ENCODE measurements at places on chromosomes 12 and 14. TPM values are rescaled to one million over a fixed set of nuclear protein-coding genes. Genes with fewer than 3 reads are reported as not detected.

RHOJ gene
- 15.7 TPM for total RNA-seq

DPF3 gene
- 1.3 TPM for total RNA-seq

APEX1 gene
- total RNA-seq: 299 TPM

KRT78 gene
- not detected for total RNA-seq

ABCD2 gene
- 0.34 TPM for total RNA-seq

DNA sequence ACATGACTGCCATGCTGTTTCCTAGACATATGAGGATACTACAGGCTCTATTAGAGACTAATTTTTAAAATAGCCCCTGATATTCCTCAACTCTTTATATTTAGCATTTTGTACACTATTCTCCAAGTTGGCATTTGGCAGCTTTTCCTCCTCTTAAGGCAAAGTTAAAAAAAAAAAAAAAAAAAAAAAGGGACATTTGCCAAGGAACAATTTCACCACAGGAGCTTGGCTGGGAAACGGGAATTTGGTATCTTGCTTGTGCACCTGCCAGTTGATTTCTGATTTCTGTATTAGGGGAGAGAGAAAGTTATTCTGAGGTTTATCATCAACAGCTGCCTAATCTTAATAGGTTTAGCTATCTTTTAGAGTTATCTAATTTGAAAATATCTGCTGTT lies 87.2 kb downstream of the CAND1 start:
- no peak overlapping the region for H3K4me3 ChIP-seq
- no peaks in the 10 kb centered on the region for H3K27me3 ChIP-seq
- no peak for DNase-seq
- H3K36me3 ChIP-seq: peaks cover 3% of the 10 kb centered on the region
- H3K4me1 ChIP-seq: peaks cover 44% of the 10 kb centered on the region

DNA sequence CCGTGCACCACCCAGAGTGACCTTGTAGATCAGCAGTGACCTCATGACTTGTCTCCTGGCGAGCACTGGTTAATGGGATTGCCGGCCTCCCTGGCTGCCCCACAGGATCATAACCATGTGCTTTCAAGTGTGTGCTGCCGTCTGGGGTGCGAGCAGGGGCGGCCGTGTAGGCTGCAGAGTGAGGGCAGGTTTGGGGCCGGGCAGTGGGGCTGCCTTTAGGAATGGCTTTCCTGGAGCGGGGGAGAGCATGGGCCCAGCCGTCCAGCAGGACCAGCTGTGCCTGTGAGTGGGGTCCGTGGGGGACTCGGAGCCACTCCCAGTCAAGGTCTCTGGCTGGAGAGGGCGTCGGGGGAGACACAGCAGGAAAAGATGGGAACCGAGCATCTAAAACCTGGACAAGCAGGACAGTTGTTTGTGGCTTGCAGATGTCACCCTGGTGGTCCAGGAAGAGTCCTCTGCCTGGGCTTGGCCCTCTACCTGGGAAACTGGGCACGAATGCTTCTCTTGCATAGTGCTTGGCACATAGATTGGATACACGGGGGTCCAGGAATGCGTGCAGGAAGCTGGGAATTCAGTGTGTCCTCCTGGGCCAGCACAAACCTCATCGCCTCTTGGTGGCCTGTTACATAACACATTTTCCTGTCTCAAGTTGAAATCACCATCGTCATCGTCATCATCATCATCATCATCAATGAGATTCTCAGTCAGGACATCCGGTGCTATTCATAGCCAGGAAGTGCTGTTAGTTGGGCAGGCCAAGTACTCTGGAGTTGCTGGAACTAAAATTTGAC lies 96.0 kb downstream of the ADGRD1 start:
- H3K4me3 ChIP-seq: no peak overlapping the region
- H3K27ac ChIP-seq: no peak overlapping the region
- no peaks in the 10 kb centered on the region for H3K36me3 ChIP-seq
- no peak for DNase-seq
- H3K4me1 ChIP-seq: no peaks in the 10 kb centered on the region
- H3K27me3 ChIP-seq: peaks cover 12% of the 10 kb centered on the region

- no peak overlapping the region for H3K4me3 ChIP-seq
- no peak for DNase-seq
- H3K27me3 ChIP-seq: no peaks in the 10 kb centered on the region
- H3K4me1 ChIP-seq: peaks cover 2% of the 10 kb centered on the region
These were observed 32.8 kb downstream of the YEATS4 start for GRCh38 chr12:69392179-69392928.

DNA sequence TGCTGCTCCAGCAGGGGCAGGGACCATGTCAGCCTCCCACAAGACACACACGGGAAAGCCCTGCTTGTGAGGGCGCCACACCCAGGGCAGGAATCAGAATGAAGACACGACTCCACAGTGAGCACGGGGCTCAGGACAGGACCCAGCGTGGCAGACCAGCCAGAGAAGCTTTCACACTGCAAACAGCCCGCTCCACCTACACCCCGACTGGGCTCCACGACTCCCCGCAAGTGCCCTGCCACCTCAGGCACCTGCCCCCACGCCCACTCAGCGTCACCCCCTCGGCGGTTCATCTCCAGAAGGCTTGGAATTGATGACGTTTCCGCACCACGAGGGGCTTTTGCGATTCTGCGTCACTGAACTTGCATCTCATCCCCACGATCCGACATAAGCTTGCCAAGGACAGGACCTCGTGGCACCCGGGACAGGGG lies 91.1 kb downstream of the FBXL14 start:
- H3K4me1 ChIP-seq: peaks cover 8% of the 10 kb centered on the region
- H3K36me3 ChIP-seq: no peaks in the 10 kb centered on the region
- no peak for DNase-seq

GRCh38 chr12:45377815-45378214 lies 161.9 kb downstream of the ANO6 start:
- H3K27ac ChIP-seq: no peak overlapping the region
- no peaks in the 10 kb centered on the region for H3K27me3 ChIP-seq
- no peak overlapping the region for H3K4me3 ChIP-seq
- peaks cover 9% of the 10 kb centered on the region for H3K4me1 ChIP-seq

- no peak overlapping the region for H3K4me3 ChIP-seq
- no peaks in the 10 kb centered on the region for H3K4me1 ChIP-seq
- H3K27ac ChIP-seq: no peak overlapping the region
- DNase-seq: no peak
These were observed 34.1 kb upstream of the ABCC9 start for GRCh38 chr12:21975293-21975692.

DNA sequence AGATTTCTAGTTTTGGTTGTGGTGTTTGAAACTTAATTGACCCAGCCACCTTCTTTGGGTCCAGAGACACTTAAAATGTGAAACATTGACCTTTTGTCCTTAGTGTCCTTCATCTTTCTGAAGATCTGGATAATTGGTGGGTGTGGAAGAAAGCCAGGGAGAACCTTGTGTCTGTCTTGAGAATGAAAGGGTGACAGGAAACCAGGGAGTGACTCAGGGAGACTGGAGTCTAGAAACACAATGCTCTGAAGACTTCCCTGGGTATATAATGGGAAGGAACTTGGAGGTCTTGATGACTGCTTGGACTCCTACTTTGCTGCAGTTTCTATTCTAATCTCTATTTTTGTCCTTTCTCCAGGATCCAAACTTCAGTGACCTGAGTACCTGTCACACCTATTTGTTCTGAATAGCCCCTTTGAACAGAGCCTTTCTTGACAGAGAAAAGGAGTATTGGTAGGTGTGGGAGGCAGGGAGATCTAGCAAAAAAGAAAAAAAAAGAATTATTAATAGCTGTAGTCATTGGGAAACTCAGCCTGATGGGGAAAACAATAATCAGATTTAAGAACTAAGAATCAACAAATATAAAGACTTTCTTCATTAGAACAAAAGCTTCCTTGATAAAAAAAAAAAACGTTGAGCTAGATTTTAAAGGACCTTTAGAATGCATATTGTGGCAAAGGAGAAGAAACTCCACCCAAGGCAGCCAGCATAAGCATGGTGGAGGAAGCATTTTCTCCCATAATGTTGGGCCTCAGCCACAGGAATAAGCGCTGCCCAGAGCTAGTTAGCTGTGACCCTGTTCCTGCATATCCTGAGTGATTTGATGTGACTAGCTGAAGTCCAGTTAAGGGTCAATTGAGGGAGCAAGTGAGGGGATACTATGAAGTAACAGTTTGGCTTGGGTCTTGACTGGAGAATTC lies 77.9 kb upstream of the HOXC13 start:
- H3K36me3 ChIP-seq: no peaks in the 10 kb centered on the region
- H3K4me1 ChIP-seq: no peaks in the 10 kb centered on the region
- DNase-seq: no peak
- no peak overlapping the region for H3K4me3 ChIP-seq

- H3K36me3 ChIP-seq: no peaks in the 10 kb centered on the region
- H3K4me3 ChIP-seq: no peak overlapping the region
- H3K4me1 ChIP-seq: peaks cover 16% of the 10 kb centered on the region
- H3K27ac ChIP-seq: peak overlapping the region; percentile 67
These were observed 86.4 kb downstream of the EML1 start for GRCh38 chr14:99879401-99880295.

GRCh38 chr14:61184112-61184511 lies 97.0 kb downstream of the TMEM30B start:
- DNase-seq: no peak
- peaks cover 20% of the 10 kb centered on the region for H3K4me1 ChIP-seq
- peaks cover under 1% of the 10 kb centered on the region for H3K27me3 ChIP-seq
- no peak overlapping the region for H3K27ac ChIP-seq
- no peak overlapping the region for H3K4me3 ChIP-seq

GRCh38 chr14:62706217-62706616 lies 339.0 kb downstream of the KCNH5 start:
- no peak for DNase-seq
- no peak overlapping the region for H3K27ac ChIP-seq
- no peaks in the 10 kb centered on the region for H3K36me3 ChIP-seq
- H3K27me3 ChIP-seq: no peaks in the 10 kb centered on the region
- no peak overlapping the region for H3K4me3 ChIP-seq

DNA sequence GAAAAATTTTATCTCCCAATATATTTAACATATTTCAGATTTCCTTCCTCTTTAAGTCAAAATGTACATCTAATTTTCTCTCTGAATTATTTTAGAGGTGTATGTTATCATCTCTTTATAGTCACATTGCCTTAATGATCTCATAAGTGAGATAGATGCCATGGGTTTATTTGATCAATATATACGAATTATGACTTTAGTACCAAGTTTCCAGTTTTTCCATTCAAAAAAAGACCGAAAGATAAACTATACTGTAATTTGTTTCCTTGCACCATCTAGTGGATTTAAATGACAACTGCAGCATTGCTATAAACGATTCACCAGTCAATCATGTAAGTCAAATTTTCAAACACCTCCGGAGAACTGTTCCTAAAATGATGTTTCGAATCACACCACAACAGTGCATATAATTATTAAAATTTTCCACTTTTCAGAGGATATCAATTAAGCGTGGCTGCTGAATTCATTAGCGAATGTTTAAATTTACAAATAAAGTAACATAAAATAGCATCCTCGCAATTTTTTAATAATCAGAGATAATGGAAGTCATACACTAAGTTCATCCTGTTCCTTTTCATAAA lies 419 bp upstream of the ATXN7L3B start:
- peaks cover 43% of the 10 kb centered on the region for H3K4me1 ChIP-seq
- DNase-seq: no peak
- H3K27ac ChIP-seq: peak overlapping the region; percentile 99
- H3K27me3 ChIP-seq: no peaks in the 10 kb centered on the region
- H3K36me3 ChIP-seq: peaks cover 20% of the 10 kb centered on the region

DNA sequence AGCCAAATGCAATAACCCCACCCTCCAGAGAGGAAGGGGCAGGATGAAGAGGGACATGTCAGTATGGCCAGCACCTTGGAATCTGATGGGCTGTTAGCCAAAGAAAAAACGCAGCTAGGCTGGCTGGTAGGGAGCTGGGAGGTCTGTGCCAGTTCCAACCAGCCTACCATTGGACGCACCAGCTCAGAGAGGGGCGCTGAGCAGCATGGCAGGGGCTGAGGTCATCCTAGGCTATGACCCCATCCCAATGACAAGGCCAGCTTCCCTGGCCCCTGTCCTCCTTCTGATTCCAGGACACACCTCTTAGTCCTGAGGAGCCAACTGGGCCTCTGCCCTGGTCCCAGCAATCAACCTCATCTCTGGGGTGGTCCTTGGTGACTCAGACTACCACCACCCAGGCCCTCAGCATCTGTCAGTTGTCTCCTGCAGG lies 12.2 kb downstream of the ACTN1 start:
- no peak overlapping the region for H3K27ac ChIP-seq
- no peaks in the 10 kb centered on the region for H3K36me3 ChIP-seq
- no peaks in the 10 kb centered on the region for H3K27me3 ChIP-seq
- peaks cover 77% of the 10 kb centered on the region for H3K4me1 ChIP-seq
- no peak for DNase-seq

DNA sequence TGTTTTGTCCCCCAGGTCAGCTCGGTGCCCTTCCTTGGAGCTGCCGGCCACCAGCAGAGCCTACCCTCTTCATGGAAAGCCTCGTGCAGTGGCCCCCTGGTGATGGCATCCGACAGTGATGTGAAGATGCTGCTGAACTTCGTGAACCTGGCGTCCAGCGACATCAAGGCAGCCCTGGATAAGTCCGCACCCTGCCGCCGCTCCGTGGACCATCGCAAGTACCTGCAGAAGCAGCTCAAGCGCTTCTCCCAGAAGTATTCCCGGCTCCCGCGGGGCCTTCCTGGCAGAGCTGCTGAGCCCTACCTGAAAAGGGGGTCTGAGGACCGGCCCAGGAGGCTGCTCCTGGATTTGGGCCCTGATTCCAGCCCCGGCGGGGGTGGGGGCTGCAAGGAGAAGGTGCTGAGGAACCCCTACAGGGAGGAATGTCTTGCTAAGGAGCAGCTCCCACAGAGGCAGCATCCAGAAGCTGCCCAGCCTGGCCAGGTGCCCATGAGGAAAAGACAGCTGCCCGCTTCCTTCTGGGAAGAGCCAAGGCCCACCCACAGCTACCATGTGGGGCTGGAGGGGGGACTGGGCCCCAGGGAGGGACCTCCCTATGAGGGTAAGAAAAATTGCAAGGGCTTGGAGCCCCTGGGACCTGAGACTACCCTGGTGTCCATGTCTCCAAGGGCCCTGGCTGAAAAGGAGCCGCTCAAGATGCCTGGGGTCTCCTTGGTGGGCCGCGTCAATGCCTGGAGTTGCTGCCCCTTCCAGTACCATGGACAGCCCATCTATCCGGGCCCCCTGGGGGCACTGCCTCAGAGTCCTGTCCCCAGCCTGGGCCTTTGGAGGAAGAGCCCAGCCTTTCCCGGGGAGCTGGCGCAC lies 1.3 kb downstream of the FAM181A start:
- DNase-seq: no peak
- H3K4me3 ChIP-seq: no peak overlapping the region
- peaks cover under 1% of the 10 kb centered on the region for H3K27me3 ChIP-seq
- H3K4me1 ChIP-seq: no peaks in the 10 kb centered on the region

DNA sequence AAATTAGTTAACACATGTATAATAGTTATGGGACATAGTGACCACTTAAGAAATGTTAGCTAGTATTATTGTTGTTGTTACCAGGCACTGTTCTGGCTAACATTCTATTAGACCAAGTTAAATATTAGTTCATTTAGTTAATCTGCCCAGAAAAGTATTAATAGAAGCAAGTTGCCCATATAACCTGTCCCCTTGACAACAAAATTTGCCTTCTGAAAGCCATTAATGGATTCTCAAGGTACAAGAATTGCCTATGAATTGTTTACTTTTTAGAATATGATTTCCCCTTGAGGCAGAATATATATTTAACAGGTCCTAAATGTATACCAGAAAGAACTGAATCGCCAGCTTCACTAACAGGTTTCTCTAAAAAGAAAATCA lies 167.3 kb upstream of the TMCC3 start:
- H3K27ac ChIP-seq: no peak overlapping the region
- H3K4me3 ChIP-seq: no peak overlapping the region
- H3K36me3 ChIP-seq: peaks cover 16% of the 10 kb centered on the region
- H3K4me1 ChIP-seq: no peaks in the 10 kb centered on the region

Data from mesothelial cell of epicardium (in vitro differentiated cells).